ENCODE measurements at places on chromosomes 6 and 20. TPM values are rescaled to one million over a fixed set of nuclear protein-coding genes. Genes with fewer than 3 reads are reported as not detected.

The SLC26A8 gene
- total RNA-seq = 0.10 TPM

The PARD6B gene
- 2.7 TPM for total RNA-seq

The PRL gene
- total RNA-seq = not detected

The MKKS gene
- 18.9 TPM for total RNA-seq

The FLRT3 gene
- total RNA-seq = 1.9 TPM

The MUC21 gene
- total RNA-seq = not detected

The BACH2 gene
- 1.6 TPM for total RNA-seq

The COL19A1 gene
- not detected for total RNA-seq

The MSH5 gene
- total RNA-seq = 12.3 TPM

The RNF182 gene
- 3.1 TPM for total RNA-seq

The NRSN1 gene
- not detected for total RNA-seq

The TMEM200A gene
- total RNA-seq = 0.07 TPM

The TRAPPC3L gene
- not detected for total RNA-seq

The MOXD1 gene
- total RNA-seq = 2.7 TPM

The GLP1R gene
- not detected for total RNA-seq

The WRNIP1 gene
- total RNA-seq = 34.8 TPM

The HMGA1 gene
- 500 TPM for total RNA-seq

The TAGAP gene
- not detected for total RNA-seq

The RAET1G gene
- total RNA-seq = 9.7 TPM

The DEFB124 gene
- 0.38 TPM for total RNA-seq

The GRM1 gene
- 0.02 TPM for total RNA-seq

The ESR1 gene
- total RNA-seq = not detected

The XPO5 gene
- 28.7 TPM for total RNA-seq

The KCNK16 gene
- total RNA-seq = not detected

The GPR31 gene
- total RNA-seq = not detected

The B4GALT5 gene
- 74.6 TPM for total RNA-seq

The MAS1 gene
- total RNA-seq = not detected

The ZC2HC1B gene
- not detected for total RNA-seq

The SYNDIG1 gene
- 1.6 TPM for total RNA-seq

The TRERF1 gene
- 8.3 TPM for total RNA-seq

The AVP gene
- total RNA-seq = not detected
